ENCODE measurements at places on chromosomes 3 and 15.

DNA sequence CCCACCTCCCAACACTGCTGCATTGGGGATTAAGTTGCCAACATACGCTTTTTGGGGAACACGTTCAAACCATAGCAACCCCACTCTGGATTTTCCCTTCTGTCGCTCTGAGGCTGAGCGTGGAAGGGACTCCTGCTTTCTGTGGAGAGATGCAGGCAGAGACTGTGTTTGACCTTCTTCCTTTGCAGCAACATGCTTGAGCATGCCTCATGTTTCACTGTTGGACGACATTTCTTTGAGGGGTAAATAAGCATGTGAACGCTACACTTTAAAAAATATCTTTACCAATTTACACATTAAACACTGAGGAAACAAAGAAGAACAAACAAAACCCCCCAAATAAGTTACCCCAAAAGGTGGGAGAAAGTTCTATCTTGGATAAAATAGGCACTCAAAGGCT lies 14.2 kb upstream of the MAPK6 start:
- no peak for DNase-seq

DNA sequence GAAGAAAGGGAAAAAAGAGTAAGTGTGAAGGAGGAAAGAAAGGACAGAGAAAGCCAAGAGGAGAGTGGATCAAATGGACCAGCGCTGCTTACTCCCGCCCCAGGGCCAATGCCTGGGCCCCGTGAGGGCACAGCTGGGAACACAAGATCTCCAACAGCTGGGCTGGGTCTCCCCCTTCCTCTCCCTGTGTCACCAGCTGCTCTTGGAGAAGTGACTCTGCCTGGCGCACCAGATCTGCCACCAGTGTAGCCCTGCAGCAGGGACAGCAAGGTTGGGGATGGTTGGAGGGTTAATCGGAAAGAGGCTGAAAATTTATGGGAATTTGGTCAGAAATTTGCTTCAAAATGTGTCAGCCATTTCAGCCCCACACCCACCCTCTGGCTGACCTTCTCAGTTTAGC lies 8.4 kb downstream of the CDAN1 start:
- no peak for DNase-seq

DNA sequence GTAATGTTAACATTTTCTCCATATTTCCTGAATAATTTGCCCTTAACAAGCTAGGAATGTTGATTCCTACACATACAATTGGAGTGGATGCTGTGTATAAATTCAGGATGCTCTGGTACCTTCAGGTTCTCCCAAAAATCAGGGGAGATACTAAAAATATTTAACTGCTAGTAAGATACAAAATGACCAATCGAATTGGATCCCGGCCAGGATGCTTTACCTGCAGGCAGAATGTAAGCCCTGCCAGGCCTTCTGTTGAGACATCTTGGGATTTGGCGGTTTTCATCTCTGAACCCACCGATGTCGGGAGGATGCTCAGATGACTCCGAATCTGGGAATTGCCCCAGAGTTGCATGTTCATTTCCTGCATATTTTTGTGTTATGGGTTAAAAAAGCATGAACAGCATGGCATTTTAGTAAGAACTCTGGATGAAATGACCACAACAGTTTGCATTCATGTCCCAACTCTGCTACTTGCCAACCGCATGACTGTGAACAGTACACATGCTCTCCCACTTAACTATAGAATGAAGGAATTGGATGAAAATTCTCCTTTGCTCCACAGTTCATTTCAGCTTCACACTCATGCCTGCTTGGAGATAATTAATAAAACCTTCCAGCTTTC lies 241.4 kb upstream of the TBL1XR1 start:
- DNase-seq = no peak

GRCh38 chr15:100141311-100142001 lies 200.3 kb downstream of the ADAMTS17 start:
- no peak for DNase-seq

- no peak for DNase-seq
Measured at GRCh38 chr3:179942553-179943075, 94.1 kb downstream of the PEX5L start.

- peak; percentile 67 for DNase-seq
Measured at GRCh38 chr3:196537319-196537984, 22.3 kb upstream of the SMCO1 start.

GRCh38 chr15:72840114-72840513 lies 56.6 kb upstream of the ADPGK start:
- DNase-seq = no peak

- DNase-seq = no peak
Measured at GRCh38 chr15:38294126-38294525, 41.5 kb downstream of the SPRED1 start.

DNA sequence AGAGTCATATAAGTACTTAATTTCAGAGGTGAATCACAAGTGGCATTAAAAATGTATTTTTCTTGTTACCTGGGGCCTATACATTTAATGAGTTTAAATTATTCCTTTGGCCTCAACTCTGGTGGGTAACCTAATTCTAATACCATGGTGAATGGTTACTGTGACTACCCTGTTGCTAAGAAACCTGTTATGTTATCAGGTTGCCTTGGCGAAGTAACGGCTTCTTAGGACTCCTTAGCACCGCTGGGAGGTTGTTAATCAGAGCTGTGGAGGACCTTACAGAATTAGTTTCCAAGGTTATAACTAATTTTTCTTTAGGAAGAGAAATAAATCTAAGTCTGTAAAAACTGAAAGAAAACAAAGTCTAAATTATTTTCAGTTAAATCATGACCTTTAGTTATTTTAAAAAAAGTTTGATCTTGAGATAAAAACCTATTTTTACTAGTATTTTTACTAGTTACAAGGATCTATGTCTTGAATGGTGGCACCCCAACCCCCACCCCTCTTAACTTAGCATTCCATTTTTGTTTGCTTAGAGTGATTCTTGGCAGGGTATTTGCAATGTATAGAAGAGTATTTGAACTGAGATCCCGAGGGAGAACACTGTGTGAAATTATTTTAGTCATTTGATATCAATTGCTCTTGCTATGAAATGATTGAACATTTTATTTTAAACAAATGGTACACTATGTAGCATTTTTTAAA lies 155.5 kb downstream of the FNDC3B start:
- DNase-seq = no peak

DNA sequence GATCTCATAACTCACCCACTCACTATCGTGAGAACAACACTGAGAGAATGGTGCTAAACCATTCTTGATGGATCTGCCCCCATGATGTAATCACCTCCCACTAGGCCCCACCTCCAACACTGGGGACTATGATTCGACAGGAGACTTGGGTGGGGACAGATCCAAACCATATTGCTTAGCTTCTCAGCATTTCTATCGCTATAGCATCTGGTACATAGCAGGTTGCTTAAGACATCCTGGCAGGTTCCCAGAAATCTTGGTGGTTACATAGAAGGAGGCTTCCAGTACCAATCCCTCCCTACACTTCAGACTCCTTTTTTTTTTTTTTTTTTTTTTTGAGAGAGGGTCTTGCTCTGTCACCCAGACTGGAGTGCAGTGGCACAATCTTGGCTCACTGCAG lies 487.8 kb downstream of the EDEM1 start:
- no peak for DNase-seq

GRCh38 chr15:67806536-67806935 lies 18.8 kb upstream of the SKOR1 start:
- no peak for DNase-seq

DNA sequence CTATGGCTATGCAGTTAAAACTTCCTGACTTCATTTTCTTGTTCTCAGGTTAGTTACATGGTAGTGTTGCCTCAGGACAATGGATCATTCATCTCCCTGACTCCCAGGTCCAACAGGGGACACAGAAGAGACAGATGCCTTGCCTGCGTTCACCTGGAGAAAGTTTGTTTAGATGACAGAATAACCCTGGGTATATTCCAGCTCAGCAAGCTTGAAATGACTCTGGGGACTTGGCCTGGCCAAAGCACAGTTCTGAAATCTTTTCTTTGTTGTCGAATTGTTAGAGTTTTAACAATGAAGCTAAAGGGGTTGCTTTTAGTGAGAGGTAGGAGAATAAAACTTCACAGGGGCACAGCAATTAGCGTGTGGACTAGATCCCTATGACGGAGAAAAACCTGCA lies 206.1 kb downstream of the PDZRN3 start:
- no peak for DNase-seq

DNA sequence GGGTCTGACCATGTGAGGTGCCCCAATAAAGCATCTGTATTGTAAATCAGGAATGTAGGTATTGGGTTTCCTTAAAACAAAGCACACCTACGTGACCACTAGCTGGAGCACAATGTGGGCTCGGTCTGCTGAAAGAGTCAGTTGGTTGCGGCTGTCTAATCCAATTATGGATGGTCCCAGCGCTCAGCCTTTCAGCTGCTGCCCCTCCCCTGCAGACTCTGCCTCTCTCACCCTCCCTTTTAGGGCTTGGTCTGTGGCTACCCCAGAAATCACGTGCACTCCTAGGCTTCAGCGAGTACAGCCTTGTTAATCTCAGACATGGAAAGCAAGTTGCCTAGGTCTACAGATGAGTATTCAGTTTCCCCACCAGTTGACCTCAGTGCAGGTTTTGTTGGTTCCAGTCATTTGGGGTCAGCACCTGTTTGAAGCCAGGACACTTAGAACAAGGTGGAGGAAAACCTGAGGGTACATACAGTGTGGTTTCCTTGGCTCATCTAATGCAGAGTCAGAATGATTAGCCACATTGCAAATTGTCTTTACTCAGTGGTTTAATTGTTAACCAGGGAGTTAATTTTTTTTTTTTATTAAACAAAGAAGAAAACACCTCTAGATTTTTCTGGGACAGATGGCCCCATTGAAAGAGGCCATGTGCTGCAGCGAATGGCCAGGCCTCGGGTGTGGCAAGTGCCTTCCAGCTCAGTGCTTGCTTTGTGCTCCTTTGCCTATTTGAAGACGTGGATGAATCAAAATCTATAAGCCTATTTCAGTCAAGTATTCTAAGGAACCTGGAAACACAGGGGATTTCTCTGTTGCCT lies 137.7 kb downstream of the IGF1R start:
- DNase-seq = no peak

DNA sequence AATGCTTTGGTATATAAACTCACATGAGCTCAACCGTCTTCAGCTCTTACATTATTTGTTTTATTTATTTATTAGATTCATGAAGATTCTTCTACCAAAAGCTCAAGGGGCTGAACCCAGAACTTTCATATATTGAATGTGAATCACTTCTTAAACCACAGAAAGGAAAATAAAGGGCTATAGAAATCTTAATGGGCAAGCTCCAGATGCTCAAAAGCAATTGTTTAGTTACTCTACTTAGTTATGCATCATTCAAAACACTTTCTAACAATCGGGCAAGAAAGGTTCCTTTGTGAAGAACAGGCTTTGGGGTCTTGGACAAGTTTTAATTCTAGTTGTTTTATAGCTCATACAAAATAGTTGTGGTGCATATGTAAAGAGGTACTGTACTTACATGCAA lies 380.2 kb downstream of the TIGIT start:
- no peak for DNase-seq

DNA sequence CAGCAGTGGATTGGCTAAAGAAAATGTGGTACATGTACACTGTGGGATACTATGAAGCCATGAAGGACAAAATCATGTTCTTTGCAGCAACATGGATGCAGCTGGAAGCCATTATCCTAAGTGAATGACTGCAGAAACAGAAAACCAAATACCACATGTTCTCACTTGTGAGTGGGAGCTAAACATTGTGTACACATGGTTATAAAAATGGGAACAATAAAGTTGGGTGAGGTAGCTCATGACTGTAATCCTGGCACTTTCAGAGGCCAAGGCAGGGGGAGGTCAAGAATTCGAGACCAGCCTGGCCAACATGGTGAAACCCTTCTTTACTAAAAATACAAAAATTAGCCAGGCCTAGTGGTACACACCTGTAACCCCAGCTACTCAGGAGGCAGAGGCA lies 3.6 kb upstream of the OR4F6 start:
- DNase-seq = no peak

DNA sequence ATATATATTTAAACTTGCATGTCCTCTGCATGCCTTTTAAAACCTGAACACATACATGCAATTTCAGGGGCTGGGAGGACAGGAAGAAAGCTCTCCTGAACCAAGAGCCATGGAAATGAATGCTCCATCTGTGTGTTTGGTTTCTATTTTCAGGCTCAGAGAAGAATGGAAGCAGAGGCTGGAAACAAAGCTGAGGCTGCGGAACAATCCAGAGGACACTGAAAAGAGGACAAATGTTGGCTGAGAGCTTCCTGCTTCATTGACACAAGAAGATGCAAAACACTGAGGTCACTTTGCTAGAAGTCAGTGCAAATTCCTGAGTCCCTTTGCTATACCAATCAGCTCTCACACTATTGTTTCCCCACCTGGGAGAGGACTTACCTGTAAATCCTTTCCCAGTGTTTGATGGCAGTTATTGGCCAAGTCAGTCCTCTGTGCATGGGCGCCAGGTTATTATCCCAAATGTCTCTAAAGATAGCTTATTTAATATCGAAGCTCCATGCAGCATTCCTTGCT lies 12.7 kb downstream of the FAM240A start:
- no peak for DNase-seq

- DNase-seq = no peak
Measured at GRCh38 chr3:176740906-176741663, 456.2 kb downstream of the TBL1XR1 start.

- DNase-seq = no peak
Measured at GRCh38 chr15:34783431-34783830, 11.9 kb downstream of the ACTC1 start.

- no peak for DNase-seq
Measured at GRCh38 chr3:101146946-101147345, 153.7 kb upstream of the ABI3BP start.

GRCh38 chr15:67670647-67671305 lies 128.3 kb downstream of the MAP2K5 start:
- DNase-seq = no peak

DNA sequence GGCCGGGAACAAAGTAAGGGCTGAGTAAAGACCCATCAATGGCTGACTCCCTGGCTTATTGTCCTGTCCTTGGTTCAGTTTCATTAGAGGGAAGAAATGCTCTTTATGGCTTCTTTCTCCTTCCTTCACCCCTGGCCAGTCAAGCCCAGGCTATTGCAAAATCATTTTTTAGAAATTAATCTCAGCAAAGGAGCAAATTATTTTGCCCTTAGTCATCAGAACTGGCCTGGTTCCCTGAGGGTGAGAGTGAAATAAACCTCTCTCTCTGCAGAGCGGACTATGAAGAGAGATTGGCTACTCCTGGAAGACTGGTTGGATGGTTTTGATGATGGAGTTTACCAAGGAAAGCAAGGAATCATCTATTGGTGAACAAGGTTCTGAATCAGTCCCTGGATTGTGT lies 52.7 kb upstream of the OXTR start:
- DNase-seq = no peak

GRCh38 chr3:24149032-24149431 lies 203.9 kb downstream of the NR1D2 start:
- no peak for DNase-seq

DNA sequence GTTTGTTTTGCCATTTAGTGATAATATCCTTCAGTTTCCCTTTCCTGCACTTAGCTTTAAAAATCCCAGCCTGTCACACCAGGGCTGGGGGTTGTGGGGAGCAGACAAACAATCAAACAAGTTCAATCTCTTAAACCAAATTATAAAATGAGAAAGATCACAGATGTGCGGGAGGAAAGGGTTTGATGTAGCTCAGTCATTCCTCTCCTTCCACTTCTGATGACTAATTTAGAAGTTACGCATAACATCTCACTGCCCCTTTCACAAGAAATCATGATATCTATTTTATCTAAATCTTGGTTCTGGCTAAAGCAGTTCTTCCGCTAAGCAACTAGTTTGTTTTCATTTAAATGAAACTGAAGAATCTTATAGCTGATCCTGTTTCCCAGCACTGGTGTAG lies 34.1 kb upstream of the ATG7 start:
- DNase-seq = no peak

All from GM20000 (cell line).